Mucosa of descending colon (tissue), 3 donors: ENCODE measurements at places on chromosomes 4 and X.

GRCh38 chrX:107861056-107861455 is 35.4 kb downstream of the MID2 start:
- no peak for DNase-seq

- DNase-seq = no peak
These were observed 17.1 kb downstream of the GPR34 start for GRCh38 chrX:41705680-41706374.

DNA sequence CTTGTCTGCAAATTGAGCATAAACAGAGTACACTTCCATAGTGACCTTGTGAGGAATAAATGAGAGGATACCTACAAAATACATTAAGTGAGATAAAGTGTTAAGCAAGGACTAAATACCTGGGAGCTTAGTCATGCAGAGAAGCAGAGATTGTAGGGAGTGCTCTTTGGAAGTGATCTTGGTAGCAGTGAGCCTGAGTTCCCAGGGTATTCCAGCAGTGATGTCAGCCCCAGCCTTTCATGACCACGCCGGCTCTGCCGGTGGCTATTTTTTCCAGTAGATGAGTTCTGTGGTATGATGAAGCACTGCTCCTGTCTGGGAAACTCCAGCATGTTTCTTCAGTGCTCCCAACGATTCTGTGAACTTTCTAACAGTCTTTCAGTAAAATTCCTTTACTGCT is 391.5 kb upstream of the IGFBP7 start:
- no peak for DNase-seq

DNA sequence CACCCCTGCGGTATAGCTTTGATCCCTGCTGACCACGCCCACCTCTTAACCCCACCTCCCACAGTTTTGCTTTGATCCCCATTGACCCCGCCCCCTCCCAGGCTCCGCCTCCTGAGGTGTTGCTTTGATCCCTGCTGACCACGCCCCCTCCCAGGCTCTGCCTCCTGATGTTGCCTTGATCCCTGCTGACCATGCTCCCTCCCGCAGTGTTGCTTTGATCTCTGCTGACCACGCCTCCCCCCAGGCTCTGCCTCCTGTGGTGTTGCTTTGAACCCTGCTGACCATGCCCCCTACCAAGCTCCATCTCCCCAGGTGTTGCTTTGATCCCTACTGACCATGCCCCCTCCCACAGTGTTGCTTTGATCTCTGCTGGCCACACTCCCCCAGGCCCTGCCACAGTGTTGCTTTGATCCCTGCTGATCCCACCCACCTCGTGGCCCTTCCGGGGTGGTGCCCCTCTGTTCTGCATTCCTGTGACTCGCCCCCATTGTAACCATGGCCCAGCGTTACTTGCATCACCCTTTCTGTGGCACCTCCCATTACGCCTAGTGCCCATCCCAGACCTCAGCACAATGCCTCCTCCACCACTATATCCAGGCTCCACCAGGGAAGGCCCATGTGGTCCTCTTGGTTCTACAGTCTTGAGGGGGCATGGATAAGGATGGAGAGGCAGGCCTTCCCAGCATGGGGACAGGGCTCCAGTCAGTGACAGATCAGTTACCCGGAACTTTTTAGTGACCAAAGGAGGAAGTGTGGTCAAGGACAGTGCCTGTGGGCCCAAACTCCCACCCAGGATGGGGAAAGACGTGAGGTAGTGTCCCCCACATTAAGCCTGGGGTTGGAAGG is 70.8 kb downstream of the ADRA2C start:
- peak; percentile 20 for DNase-seq

- DNase-seq = no peak
These were observed 866.9 kb upstream of the FRG1 start for GRCh38 chr4:189073739-189074138.

DNA sequence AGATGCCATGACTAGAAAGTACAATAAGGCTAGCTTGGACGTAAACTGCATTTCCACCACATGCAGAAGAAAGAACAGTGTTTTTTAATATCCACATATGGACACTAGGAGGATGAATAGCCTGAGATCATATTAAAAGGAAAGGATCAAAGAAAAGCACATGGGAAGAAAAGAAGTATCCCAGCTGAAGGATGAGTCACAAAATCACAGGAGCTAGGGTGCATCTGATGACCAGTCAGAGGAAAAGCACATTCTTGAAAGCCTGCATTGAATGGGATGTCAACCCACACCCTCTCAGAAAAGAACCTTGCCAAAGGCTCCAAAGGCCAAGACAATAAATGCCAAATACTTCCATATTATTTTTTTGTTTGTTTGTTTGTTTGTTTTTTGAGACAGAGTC is 56.8 kb upstream of the PRDX4 start:
- DNase-seq = no peak

DNA sequence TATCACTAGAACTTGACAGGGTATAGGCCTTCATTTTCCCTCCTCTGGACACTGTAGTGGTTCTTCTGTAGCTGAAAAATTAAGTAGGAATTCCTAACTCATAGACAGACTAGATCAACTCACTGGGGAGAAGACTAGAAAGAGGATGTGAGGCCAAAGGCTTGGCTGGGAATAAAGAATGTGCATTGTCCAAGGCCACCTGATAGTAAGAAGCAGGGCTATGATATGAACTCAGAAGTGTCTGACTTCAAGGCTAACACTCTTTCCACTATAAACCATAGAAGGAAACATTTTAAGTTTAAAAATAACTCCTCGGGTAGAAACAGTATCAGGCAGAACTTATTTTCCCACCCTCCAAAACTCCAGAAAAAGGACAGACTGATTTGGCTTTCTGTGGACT is 346.6 kb downstream of the OPHN1 start:
- DNase-seq = no peak

DNA sequence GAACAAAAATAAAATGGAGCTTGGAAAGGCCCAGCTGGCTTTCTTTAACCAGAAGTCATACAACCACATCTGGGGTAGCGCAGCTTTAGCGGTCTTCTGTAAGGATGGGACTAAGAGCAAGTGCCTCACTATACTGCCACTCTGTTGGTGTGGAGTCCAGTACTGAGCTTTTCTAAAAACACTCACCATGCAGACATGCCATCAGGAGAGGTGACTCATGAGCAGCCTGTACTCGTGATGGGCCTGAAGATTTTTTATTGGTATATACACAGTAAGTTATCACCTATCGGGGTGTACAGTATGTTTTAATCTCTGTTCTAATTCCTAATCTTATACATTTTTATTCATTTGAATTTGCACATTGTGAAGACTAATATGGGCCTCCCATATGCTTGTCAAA is 9.6 kb downstream of the PPP3CA start:
- DNase-seq = no peak

DNA sequence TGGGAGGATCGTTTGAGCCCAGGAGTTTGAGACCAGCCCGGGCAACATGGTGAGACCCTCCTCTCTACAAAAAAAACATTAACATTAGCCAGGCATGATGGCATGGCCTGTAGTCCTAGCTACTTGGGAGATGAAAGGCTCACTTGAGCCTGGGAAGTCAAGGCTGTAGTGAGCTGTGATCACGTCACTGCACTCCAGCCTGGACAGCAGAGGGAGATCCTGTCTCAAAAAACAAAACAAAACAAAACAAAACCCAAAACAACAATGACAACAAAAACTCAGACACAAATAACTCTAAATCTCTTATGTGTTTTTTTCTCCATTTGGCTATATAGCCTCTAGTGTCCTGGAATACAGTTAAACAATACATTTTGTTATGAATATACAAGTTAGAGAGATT is 127.3 kb upstream of the STK26 start:
- no peak for DNase-seq

GRCh38 chrX:19609541-19609940 is 94.2 kb upstream of the MAP3K15 start:
- no peak for DNase-seq

DNA sequence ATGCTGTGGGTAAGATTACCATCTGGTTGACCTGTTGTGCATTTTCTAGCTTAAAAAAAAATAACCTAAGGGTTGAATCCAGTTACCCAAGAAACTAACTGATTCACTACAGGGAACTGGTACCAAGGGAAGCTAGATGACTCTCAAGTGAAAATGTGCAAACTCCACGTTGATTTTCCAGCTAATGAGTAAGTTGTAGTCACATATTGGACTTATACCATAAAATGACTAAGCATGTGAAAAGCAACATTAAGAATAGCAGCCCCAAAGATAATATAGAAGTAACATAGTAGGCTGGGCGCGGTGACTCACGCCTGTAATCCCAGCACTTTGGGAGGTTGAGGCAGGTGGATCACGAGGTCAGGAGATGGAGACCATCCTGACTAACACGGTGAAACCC is 270.9 kb downstream of the SPRY1 start:
- no peak for DNase-seq

DNA sequence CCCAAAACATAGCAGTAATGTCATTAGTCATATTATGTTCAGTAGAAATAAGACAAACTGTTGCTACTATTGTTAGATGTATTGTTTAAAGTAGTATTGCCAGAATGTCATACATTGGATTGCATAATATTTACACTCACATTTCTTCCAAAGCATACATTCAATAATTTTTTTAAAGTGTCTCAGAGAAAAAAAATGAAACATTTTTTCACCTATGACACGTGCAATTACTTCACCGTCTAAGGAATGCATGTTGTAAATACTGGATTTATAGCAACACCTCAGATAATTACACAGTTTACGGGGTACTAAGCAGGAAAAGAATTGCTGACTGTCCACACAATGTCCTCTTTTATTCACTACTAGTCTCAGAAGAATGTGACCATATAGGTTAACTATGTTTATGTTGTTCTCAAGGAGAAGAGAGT is 162.1 kb downstream of the PCDH18 start:
- no peak for DNase-seq

- no peak for DNase-seq
These were observed 12.7 kb downstream of the GAB3 start for GRCh38 chrX:154738011-154738738.

DNA sequence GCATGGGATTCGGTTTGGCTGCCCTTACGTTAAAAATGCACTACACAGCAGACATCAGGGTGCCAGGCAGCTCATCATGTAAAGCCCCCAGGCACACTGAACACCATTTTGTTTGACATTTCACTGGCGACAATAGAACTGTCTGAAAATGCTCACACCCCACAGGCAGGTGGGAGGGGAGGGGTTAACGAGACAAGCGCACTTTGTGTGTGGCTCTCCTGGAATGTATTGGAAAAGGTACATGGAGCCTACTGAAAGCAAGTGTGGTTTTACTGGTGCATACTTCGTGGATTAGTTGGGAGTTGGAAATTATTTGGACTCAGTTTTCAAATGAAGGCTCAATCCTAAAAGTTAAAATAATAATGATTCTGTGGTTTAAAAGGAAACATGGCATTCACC is 31.6 kb upstream of the PPARGC1A start:
- DNase-seq = no peak
